Stimulated activated CD4-positive, alpha-beta T cell treated with anti-CD3 and anti-CD28 coated beads, Interleukin-1b, Interleukin-23, amount 100 ng/mL, for 1 hour (primary cell): ENCODE measurements at places on chromosomes 2 and 18.

- no peak for DNase-seq
Measured at GRCh38 chr2:128531856-128532255, 213.2 kb upstream of the HS6ST1 start.

- no peak for DNase-seq
Measured at GRCh38 chr18:2518473-2518872, 52.8 kb downstream of the METTL4 start.

DNA sequence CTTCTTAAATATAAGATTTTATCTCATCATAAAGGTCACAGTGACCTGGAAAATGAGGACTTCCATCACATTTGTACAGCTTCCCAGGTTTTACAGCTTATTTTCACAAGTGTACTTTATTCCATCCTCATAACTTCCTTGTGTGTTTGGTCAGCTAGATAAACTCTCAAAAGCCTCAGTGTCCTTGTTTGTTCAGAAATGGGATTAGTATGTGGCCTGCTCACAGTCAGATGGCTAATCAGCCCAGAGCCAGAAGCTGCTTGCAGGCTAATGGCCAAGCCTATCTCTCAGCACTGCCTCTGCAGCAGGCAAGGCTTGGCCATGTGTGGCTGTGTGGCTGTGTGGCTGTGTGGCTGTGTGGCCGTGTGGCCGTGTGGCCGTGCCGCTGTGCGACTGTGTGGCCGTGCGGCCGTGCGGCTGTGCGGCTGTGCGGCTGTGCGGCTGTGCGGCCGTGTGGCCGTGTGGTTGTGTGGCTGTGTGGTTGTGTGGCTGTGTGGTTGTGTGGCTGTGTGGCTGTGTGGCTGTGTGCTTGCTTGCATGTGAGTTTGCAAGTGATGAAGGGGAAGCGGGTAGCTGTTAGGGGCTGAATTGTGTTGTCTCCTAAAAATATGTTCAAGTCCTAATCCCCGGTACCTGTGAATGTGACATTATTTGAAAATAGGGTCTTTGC, 233.0 kb upstream of the TNP1 start:
- no peak for DNase-seq

GRCh38 chr2:217905896-217906295, 96.9 kb downstream of the TNS1 start:
- DNase-seq, result no peak

DNA sequence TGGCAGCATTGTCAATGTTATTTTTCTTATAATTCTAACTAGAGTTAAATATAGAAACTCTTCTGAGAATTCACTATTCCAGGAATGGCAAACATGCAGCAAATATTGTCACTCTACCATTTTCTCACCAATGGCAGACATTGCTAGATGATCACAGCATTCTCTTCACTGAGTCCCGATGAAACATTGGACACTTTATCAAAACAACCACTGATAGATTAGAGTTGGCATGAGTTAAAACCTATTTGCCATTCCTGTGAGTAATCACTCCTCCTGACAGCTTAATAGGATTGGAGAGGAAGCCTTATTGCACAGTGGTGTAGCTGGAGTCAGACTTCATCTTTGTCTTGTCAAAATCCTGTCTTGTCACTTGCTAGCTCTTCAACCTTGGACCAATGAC, 163.9 kb upstream of the THUMPD2 start:
- no peak for DNase-seq

DNA sequence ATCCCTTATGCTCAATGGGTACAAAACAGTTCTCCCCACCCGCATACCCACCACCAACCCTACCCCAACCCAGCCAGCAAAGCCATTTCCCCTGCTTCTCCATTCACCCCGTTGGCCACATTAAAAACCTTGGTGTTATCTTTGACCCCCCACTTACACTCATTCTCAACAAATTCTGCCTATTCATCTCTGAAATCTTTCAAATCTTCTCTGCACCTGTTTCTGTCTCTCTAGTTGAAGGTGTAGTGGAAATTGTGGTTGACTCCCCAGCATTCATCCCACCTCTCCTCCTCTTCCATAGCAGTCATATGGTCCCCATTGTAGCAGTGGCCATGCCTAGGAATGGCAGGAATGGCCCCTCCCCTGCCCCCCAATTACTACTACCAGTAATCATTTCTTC, 20.5 kb upstream of the TET3 start:
- DNase-seq, result no peak

GRCh38 chr2:139411236-139411635, 631.0 kb upstream of the NXPH2 start:
- DNase-seq, result no peak

GRCh38 chr2:240095556-240096523, 40.3 kb downstream of the COPS9 start:
- no peak for DNase-seq

DNA sequence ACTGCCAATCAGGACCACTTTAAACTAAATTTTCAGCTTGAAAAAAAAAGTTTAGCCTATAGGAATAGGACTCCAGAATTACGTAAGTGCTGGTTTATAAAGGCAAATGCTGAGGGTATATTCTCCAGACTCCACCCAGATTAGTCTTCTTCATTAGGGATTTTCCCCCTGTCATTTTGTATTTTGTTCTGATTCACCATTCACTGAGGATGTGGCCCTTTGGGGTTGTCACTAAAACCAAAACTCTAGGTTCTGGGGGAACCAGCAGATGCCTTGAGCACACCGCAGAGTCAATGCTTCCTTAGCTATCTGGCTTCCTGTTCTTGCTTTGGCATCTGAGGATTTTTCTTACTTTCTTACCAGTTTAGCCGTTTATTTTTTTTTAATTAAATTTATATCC, 10.5 kb downstream of the SCYGR4 start:
- no peak for DNase-seq

DNA sequence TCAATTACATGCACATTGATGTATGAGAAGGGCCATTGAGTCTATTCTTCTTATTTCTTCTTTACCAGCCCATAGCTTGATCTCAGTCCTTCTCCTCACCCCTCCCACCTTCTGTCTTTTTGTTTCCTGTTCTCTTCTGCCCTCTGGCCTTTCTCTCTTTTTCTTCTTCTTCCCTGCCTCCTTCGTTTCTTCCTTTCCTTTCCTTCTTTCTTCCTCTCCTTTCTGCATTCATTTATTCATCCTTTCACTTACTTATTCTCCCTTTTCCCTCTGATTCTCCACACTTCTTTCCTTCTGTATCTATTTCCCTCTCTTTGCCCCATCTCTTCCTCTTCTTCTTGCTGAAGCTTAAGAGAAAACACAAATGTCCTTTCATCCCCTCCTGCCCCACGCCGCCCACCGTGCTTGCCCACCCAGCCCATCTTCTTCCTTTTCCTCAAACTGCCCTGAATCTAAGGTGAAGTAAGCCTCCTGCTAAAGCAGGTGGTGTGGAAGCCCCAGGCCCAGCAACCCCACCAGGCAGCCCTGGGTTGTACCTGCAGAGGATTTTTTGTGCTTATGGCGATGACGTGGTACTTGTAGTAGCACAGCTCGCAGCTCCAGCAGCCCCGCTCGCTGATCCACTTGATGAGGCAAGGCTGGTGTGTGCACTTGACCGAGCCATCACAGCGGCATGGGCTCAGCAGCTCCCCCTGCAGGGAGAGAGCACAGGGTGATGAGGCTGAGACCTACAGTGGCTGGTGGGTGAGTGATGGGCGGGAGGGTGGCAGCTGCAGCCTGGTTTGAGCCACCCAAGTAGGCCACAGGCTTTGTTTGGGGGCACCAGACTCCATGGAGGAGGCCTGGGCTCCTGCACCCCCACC, 89.0 kb downstream of the MARCHF4 start:
- DNase-seq, result no peak

GRCh38 chr2:241931976-241932898, 62.7 kb downstream of the RTP5 start:
- DNase-seq, result no peak

DNA sequence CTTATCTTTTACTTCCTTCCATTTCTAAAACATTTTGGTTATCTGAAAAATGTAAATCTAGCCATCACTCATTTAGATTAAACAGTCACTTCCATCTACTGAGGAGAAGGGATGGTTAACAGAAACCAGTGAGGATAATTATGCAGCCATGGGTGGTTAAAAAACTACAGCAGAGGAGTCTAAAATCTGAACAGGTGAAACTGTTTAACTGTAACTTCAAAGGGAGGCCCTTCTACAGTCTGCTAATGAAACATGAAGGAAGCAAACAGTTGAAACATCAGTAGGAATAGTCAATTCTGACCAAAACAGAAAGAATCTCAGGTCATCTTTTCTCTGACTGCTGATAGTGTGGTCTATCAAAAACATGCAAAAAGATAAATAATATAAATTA, 71.0 kb downstream of the DTNB start:
- no peak for DNase-seq

GRCh38 chr2:128282246-128282975, 36.3 kb downstream of the HS6ST1 start:
- no peak for DNase-seq

GRCh38 chr2:38438133-38438882, 61.2 kb upstream of the ATL2 start:
- no peak for DNase-seq

DNA sequence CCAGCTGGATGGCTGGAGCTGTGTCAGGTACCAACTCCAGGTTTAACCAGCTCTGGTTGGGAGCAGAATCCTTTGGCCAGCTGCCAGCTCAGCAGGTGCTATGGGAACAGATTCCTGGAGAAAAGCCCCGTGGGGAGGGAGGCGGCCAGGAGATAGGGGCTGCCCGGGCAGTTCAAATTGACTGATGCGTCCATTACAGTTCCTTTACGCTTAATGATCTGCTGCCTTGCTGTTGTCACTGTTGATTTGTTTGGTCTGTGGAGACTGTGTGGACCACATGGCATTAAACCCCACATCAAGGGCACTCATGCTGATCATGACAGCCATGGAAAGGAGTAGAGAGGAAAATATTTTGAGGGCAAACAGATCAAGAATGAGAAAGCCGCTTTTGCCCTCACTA, 200.0 kb downstream of the TSN start:
- no peak for DNase-seq

GRCh38 chr2:54377901-54378493, 78.1 kb upstream of the SPTBN1 start:
- no peak for DNase-seq

DNA sequence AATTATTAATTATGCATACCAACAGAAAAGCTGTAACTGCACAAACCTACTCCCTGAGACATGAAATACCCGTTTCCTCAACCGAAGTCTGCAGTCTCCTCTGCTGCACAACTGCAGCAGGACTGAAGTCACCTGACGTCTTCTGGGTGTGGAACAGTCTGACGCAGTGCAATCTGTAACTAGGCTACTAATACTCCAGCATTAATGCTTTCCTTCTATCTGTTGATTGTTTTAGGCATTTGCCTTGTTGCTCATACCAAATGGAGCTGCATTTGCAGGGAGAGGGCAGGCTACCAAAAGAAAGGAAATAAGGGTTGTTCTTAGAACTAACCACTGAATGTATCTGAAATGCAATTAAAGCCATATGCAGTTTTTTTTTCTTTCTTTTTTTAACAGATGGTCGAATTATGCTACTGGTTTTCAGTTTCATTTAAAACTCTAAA, 40.1 kb downstream of the RTN4 start:
- peak; percentile 6 for DNase-seq

GRCh38 chr2:60884800-60885199, 3.4 kb downstream of the REL start:
- no peak for DNase-seq
